ENCODE measurements at places on chromosomes 5 and 9.

- DNase-seq: no peak
Measured at GRCh38 chr9:118701985-118702384, 667.2 kb downstream of the BRINP1 start.

- no peak for DNase-seq
Measured at GRCh38 chr5:38529955-38530646, 26.3 kb downstream of the LIFR start.

DNA sequence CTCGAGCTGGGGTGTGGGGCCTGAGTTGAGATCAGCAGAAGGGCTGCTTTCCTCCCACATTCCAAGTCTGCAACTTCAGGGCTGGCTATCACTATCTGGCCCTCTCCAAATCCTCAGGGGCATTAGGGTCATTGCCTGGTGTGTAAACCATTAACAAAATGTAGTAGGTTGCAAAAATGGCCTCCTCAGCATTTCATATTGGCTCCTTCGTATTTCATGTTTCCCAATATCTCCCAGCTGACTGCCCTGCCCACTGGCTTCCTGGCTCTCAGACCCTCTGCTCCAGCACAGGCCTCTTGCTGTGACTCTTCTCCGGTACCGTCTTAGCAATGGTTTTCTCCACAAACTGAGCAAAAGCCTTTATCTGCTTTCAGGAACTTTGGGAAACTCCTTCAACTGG, 113.8 kb downstream of the GADD45G start:
- no peak for DNase-seq

- no peak for DNase-seq
Measured at GRCh38 chr5:169300468-169301385, at the start of gene SLIT3. Gene SLIT3, minus strand, starts transcription at chr5:169301139. Its CDS starts 430 bp downstream, at chr5:169300709.

DNA sequence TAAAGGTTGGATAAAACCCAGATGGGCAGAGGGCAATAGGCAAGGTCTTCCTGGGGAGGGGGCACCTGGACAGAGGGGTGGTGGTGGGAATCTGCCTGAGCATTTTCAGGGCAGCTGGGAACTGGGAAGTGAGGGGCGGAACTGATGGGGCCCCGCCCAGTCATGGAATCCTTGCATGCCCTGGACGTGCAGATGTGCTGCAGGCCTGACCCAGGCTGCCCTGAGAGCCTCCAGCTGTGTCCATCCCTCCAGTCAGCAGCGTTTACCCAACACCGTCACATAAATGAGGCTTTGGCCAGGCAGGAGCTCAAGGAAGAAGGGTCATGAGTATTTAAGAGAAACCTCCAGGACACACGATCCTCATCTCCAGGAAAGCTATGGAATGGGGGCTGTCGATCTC, 70.3 kb downstream of the DAB2IP start:
- DNase-seq: no peak

- DNase-seq: no peak
Measured at GRCh38 chr9:27117489-27118135, 8.6 kb downstream of the TEK start.

- no peak for DNase-seq
Measured at GRCh38 chr9:706073-706472, 135.4 kb upstream of the DMRT1 start.

DNA sequence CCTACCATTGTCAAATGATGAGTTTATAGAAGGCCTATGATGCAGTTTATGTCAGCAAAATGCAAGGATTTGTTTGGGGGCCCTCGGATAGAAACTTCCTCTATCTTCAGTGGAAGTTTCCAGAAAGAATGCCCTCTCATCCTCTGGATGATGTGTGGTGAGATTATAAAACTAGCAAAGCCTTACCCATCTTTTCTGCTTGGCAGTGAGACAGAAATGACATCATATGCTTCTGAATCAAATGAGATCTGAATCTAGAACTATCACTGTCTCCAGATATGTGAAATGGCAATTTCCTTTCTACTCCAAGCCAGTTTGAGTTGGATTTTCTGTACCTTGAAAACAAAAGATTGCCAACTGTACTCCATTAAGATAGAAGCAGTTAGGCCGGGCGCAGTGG, 60.4 kb upstream of the CKMT2 start:
- DNase-seq: no peak

- DNase-seq: no peak
Measured at GRCh38 chr5:41120600-41120999, 49.5 kb upstream of the MROH2B start.

GRCh38 chr5:171774418-171774817, 11.2 kb upstream of the SMIM23 start:
- DNase-seq: no peak

- DNase-seq: no peak
Measured at GRCh38 chr5:177128551-177128981, 5.0 kb upstream of the NSD1 start.

DNA sequence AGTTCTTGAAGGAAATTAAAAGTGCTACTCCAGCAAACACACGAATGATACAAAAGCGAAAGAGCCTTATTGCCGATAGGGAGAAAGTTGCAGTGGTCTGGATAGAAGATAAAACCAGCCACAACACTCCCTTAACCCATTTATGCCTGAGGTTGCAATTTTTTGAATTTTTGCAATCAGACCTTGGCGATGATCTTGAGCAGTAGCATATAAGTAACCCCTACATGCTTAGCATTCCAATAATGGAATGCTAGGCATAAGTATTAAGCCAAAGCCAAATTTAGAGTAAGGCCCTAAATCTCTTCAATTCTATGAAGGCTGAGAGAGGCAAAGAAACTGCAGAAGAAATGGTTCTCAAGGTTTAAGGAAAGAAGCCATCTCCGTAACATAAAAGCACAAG, 153.5 kb downstream of the SLC28A3 start:
- no peak for DNase-seq

DNA sequence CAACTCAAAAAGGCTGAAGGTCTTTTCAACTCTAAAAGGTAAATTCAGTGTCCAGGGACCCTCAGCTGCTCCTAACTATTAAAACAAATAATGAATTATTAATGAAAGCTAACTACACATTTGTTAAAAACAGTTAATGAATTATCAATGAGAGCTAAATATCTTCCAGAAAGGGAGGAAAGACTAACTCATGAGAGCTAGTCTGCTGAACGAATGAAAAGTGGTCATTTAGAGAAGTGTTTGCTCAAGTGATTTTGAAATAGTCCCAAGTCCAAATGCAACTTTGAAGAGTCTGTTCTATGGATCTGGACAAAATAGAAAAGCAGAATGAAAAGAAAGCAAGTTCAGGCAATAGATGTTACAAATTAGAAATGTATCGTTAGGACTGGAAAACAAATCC, 133.9 kb upstream of the SPEF2 start:
- DNase-seq: peak; percentile 38

DNA sequence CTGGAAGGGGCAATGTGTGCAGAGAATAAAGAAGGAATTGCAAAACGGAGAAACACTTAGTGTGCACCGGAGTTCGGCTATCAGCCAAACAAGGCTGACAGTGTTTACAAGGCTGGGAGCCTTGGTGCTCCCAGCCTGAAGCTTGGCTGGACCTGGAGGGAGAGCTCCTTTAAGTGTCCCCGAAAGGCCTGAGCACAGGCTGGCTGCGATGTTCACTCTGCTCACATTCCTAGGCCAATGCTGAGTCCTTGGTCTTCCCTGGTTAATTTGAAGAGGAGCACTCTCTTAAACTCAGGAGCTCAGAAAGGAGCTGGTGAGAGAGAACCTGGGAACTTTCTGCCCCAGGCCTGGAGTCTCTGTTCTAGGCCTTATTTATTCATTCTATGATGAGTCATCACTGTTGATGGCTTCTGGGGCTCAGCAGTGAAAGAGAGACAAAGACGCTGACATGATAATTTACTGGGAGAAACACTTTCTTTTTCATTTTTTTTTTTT, 88.6 kb upstream of the MYO10 start:
- no peak for DNase-seq

DNA sequence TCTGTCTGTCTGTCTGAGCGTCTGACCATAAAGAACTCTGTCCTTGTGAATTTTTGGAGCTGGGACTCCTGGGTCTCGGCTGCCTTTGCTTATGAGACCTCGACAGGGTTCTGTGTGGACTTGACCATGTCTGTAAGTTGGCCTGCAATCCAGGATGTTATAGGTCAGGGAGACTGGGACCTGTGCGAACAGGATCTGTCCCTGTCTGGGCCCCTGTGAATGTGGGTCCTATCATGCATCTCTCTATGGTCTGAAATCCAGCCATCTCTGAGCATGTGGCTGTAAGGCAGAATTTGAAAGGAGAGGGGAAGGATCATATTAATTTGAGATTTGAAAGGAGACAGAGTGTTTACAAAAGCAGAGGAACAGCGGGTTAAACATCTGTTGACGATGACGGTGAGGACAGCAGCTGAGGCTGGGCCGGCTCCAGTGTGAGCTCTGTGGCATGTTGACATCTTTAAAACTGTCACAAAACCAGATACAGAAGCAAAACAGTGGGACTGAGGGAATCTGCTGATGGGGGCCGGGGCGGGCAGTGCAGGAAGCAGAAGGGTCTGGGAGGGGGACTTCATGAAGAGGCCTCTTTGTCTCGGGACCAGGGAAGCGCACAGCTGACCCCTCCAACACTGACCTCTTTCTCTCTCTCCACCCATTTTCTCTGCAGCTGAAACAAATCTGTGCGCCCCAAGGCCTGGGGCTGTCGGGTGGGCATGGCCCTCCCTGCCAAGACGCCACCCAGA, 19.1 kb upstream of the MVB12B start:
- no peak for DNase-seq

DNA sequence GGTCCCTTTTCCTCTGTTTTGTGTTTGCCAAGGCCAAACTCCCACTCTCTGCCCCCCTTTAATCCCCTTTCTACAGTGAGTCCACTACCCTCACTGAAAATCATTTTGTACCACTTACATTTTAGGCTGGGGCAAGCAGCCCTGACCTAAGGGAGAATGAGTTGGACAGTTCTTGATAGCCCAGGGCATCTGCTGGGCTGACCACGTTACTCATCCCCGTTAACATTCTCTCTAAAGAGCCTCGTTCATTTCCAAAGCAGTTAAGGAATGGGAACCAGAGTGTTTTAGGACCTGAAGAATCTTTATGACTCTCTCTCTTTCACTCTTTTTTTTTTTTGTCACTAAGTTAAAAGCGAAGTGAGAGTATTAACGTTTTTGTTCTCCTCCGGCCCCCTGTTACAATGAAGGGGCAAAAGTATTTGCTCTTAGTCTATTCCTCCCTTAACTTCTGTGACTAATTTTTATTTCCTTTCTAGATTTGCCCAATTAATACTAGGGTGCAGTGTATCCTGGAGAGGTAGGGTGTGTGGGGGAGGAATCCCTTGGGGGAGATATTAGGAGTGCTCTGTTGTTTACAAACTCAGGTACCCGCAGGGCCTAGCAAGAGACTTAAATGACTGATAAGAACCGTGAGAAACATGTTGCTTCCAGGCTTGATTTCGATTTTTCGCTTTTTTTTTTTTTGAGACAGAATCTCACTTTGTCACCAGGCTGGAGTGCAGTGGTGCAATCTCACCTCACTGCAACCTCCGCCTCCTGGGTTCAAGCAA, 14.7 kb downstream of the GM2A start:
- DNase-seq: no peak

- DNase-seq: no peak
Measured at GRCh38 chr9:715743-716400, 125.6 kb upstream of the DMRT1 start.

GRCh38 chr9:136225748-136226679, 19.6 kb downstream of the QSOX2 start:
- DNase-seq: no peak

GRCh38 chr5:127236254-127236653, 54.3 kb upstream of the MEGF10 start:
- no peak for DNase-seq

DNA sequence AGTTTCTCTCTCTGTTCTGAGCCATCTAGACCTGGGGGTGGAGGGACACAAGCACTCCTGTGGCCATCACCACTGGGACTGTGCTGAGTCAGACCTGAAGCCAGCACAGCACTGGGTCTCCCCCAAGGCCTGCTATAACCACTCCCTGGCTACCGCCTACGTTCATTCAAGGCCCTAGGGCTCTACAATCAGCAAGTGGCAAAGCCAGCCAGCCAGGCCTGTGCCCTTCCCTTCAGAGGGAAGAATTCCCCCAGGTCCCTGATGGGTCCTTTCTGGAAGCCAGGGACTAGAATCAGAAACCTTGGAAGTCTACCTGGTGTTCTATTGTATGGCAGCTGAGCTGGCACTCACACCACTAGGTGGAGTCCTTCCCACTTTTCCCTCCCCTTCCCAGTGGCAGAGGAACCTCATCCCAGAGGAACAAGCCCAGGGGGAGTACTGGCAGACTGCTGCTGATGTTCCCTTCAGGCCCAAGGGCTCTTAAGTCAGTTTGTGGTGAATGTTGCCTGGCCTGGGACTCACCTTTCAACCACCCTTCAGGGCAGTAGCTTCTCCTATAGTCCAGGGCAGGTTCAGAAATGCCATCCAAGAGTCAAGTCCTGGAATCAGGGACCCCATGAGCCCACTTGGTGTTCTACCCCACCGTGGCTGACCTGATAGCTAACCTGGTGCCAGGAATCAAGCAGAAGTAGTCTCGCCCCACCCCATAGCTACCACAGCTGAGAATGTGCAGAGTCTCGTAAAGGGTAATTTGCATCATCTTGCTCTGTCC, 20.0 kb downstream of the JMY start:
- no peak for DNase-seq

DNA sequence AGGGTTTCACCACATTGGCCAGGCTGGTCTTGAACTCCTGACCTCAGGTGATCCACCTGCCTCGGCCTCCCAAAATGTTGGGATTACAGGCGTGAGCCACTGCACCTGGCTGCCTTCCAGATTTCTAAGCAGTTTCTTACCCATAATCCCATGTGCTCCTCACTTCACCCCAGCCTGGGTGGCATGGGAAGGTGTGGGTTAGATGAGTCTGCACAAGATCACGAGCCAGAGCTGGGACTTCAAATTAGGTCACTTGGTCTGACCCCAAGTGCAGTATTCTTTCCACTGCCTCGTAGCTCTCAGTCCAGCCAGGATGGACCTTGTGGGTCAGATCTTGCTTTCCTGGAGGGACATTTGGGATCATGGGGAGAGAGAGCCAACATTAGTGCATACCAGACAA, 37.5 kb upstream of the STRBP start:
- DNase-seq: no peak

GRCh38 chr5:181138258-181138657, 7.3 kb upstream of the OR2V1 start:
- DNase-seq: no peak

DNA sequence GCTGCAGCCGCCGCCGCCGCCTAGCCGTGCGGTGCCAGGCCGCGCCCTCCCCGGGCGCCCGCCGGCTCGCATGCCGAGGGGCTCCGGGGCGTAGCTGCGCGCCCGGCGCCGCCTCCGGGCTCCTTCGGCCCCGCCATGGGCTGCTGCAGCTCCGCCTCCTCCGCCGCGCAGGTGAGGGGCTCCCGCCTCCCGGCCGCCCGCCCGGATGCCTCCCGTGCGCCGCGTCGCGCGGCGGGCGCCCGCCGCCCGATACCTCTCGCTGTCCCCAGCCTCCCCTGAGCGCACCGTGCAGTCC, 230 bp downstream of the SLC44A1 start:
- no peak for DNase-seq

GRCh38 chr9:87500491-87501270, 3.0 kb downstream of the DAPK1 start:
- DNase-seq: no peak

DNA sequence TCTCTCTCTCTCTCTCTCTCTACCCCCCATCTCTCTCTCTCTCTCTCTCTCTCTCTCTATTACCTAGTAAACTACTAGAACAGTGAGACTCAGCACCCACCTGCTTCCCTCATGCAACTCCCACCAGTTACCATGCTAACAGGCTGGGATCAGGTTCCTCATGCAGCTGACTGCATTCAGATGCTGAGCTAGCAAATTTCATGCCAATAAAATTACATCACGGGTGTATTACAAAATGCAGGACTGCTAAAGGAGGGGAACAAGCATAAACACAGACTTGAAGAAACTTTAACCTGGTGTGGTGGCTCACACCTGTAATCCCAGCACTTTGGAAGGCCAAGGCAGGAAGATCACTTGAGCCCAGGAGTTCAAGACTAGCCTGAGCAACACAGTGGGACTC, 76.0 kb downstream of the CEMIP2 start:
- DNase-seq: no peak
